Urinary bladder (tissue), 4 donors: ENCODE measurements at places on chromosomes 1 and 21. TPM values are rescaled to one million over a fixed set of nuclear protein-coding genes. Genes with fewer than 3 reads are reported as not detected.

RCC2 gene
- 24.0 TPM for polyA plus RNA-seq

SELL gene
- polyA plus RNA-seq = 2.2 TPM

ADAMTS4 gene
- 19.6 TPM for polyA plus RNA-seq

OR6K3 gene
- polyA plus RNA-seq = not detected

CLIC4 gene
- polyA plus RNA-seq = 284 TPM

MPL gene
- polyA plus RNA-seq = 0.33 TPM

SPATA46 gene
- polyA plus RNA-seq = not detected

GBP1 gene
- polyA plus RNA-seq = 27.8 TPM

DNA sequence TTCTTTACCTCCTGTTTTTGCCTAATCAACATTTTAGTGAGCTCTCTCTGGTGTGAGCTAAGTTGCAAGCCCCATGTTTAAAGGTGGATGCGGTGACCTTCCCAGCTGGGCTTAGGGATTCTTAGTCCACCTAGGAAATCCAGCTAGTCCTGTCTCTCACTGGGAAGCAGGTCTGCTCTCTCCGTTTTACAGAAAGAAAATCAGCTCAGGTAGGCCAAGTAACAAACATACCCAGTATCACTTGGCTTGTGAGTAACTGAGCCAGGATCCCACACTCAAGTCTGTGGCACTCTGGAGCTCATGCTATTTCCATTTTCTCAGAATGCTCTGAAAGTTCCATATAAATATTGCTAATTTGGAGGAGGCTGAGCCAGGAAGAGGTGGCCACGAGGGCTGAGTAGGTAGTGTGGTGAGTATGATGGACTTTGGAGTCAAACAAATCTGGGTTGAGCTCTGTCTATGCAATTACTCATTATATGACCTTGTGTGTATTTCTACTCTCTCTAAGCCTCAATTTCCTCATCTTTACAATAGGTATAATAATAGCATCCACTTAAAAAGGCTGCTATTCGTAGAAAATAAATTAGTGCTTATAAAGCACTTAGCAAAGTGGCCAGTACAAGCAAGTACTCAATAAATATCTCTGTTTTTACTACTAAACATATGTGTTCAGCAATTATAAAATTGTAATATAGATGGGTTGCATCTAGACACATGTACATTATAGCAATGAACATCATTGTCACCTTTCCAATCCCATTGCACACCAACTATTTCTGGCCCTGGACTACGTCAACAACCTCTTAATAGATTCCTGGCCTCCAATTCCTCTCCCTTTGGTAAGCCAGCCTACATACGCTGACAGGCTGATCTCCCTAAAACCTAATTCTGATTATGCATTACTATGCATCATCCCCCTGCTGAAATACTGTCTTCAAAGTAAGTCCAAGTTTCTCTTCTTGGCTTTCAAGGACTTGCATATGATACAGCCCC, 32.7 kb upstream of the DHCR24 start:
- DNase-seq = no peak

DNA sequence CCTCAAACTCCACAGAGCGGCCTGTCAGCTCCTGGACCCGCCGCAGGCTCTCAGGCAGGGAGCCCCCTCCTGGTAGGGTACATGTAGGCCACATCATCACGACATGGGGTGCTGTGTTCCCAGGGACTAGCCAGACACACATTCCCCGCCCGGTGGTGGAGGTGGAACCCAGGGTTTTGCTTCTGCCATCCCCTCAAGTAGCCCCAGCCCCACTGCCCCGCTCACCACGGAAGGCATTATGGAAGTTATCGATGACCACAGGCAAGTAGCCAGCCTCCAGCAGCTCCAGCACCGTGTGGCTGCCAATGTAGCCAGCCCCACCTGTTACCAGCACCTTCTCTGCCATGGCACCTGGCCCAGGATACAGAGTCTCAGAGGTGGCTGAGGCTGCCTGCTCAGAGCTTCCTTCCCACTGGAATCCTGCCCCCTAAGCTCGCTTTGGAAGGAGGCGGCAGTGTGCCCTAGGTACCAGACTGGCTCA, 1.9 kb downstream of the GALE start:
- no peak for DNase-seq

DNA sequence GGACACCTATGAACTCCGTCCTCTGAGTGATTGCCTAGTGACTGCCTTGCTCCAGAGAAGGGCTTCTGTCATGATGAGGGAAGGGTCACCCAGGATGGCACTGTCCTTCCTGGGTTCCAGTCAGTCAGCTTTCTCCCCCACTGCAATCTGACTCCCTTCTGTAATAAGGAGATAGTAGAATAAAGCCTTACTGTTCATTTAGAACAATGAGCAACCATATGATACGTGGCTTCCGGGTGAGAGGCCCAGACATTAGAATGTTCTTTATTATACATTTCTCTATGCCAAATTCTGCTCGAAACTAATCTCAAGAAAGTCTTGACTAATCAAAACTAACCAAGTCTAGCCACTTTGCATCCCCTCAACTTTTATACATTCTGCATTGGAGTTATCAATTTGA, 8.5 kb upstream of the MTMR11 start:
- DNase-seq = no peak

DNA sequence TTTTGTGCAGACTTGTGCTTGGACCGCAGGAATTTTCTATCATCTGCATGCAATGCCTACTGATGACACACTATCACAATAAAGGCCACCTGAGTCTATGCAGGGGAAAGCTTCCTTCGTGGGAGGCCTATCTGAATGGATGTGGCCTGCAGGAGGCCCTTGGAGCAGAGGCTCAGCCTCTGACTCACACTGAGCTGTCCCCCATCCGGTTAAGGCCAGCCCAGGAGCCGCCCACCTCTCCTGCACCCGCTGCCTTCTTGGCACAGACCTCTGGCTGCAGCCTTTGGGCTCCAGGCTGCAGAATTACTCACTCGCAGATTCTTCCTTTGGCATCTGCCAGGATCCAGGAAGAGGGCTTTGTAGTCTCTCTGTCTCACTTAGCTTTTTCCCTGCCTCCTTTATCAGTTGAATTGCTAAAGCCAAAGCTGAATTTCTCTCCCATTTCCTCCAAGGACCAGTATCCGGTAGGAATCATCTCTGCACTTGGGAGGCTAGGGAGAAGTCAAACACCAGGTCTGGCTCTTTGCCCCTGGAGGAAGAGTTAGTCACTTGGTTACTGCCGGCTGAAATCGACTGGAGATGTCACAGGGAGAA, 65.1 kb upstream of the JUN start:
- DNase-seq = no peak

DNA sequence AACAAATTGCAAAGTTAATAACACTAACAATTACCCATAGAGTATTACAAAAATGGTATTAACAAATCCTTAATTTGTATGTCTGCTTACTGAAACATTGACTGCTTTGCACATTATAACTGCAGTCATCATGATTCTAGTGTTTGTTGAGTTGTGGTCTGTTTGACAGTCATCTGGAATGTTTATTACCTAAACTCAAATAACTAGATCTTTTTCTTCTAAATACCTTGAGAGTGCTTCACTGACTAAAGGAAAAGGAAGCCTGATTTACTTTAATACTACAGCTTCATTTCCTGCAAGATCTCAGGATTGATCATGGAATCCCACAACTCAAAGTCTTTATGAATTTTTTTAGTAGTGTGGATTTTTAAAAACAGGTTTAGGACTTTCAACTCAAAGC, 70.0 kb downstream of the HMCN1 start:
- DNase-seq = no peak

DNA sequence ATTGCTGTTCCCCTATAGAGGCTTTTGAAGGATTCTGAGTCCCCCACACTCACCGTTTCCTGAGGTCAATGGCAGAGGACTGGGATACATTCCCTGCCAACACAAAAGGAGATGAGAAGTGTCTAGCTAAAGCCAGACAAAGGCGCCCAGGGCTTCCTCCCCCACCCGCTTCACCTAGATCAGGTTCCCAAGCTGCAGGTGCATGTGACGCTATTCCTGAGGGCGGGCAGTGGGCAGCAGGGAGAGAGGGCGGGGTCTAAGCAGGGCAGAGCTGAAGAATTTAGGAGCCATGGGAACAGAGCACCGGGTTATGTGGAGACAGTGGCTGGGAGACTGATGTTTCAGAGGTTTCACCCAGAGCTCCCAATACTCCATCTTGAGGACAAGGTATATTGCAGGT, 6.0 kb upstream of the ARHGEF2 start:
- DNase-seq = no peak

- no peak for DNase-seq
Observed at GRCh38 chr1:39637361-39637760, 2.1 kb downstream of the HEYL start.

GRCh38 chr1:219042769-219043168, 130.9 kb upstream of the LYPLAL1 start:
- DNase-seq = no peak

GRCh38 chr1:61797045-61797755, 54.9 kb downstream of the PATJ start:
- DNase-seq = no peak

GRCh38 chr1:212167098-212167497, 118.1 kb upstream of the PPP2R5A start:
- DNase-seq = no peak

DNA sequence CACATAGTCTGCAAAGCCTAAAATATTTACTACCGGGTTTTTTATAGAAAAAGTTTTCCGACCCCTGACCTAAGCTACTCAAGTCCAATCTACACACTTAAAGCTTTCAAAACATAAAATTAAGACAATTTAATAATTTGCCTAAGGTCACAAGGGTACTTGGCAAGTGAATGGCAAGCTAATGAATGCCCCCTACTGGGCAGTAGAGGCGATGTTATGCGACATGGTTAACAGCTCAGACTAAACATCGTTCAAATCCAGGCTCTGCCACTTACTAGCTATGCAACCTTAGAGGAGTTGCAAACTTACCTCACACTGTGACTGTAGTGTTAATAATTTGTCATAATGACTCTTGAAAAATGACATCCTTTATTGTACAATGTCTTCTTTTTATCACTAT, 317.2 kb upstream of the NFIA start:
- DNase-seq = no peak

DNA sequence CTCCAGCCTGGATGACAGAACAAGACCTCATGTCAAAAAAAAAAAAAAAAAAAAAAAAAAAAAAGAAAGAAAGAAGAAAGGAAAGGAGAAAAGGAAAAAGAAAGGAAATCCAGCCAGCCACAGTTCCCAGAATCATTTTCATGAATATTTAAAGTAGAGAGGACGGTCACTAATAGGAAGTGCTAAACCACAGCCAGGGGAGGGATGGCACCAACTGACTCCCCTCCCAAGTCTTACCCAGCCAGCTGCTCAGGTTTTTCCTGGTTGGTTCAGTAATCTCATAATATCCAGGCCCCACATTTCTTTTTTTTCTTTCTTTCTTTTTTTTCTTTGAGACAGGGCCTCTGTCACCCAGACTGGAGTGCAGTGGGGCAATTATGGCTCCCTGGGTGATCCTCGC, 63.9 kb upstream of the AK4 start:
- no peak for DNase-seq

- no peak for DNase-seq
Observed at GRCh38 chr1:3599816-3600215, 11.5 kb downstream of the MEGF6 start.

- no peak for DNase-seq
Observed at GRCh38 chr1:166470441-166470840, 303.6 kb upstream of the FAM78B start.
